Activated CD4-positive, alpha-beta T cell treated with anti-CD3 and anti-CD28 coated beads, Interleukin-2, amount 10 ng/mL, durations not matched to agents 7 days and 5 days (primary cell): ENCODE measurements at places on chromosomes 5 and 9. TPM values are rescaled to one million over a fixed set of nuclear protein-coding genes. Genes with fewer than 3 reads are reported as not detected.

Gene ADAMTSL2
- not detected for total RNA-seq

Gene SMIM3
- total RNA-seq = 8.4 TPM

Gene GLRA1
- total RNA-seq = not detected

Gene FOXD1
- not detected for total RNA-seq

Gene ANKRD31
- total RNA-seq = 0.17 TPM

Gene ADAMTS2
- not detected for total RNA-seq

Gene DDX4
- 0.50 TPM for total RNA-seq

Gene CDKN2A
- total RNA-seq = 15.9 TPM

Gene ADGRD2
- total RNA-seq = not detected

Gene CARTPT
- not detected for total RNA-seq

Gene CTXN3
- total RNA-seq = not detected

Gene PAEP
- total RNA-seq = not detected

Gene CHSY3
- not detected for total RNA-seq

Gene VCAN
- total RNA-seq = 0.27 TPM

Gene TGFBR1
- total RNA-seq = 60.7 TPM

Gene PRRX2
- not detected for total RNA-seq

Gene KCNMB1
- total RNA-seq = not detected

Gene GABRB2
- total RNA-seq = not detected

Gene PCSK1
- total RNA-seq = not detected

Gene NUDT2
- total RNA-seq = 17.5 TPM

Gene EFCAB9
- total RNA-seq = not detected

Gene PCDHGC5
- total RNA-seq = not detected

Gene NUTM2G
- total RNA-seq = not detected

Gene STKLD1
- 2.0 TPM for total RNA-seq

Gene TMC1
- total RNA-seq = not detected

Gene ZFP2
- total RNA-seq = 0.21 TPM

Gene GPX8
- not detected for total RNA-seq

Gene CD74
- 462 TPM for total RNA-seq

Gene HEMGN
- 2.2 TPM for total RNA-seq

Gene SNX24
- 6.4 TPM for total RNA-seq

Gene PCDH1
- not detected for total RNA-seq

Gene ORM2
- not detected for total RNA-seq

Gene LEAP2
- 3.8 TPM for total RNA-seq

Gene MAMDC4
- 14.4 TPM for total RNA-seq

Gene ST8SIA4
- total RNA-seq = 36.1 TPM

Gene SPATA31A3
- total RNA-seq = not detected

Gene PCDHB13
- not detected for total RNA-seq

Gene SUSD3
- total RNA-seq = 81.1 TPM

Gene IFNB1
- not detected for total RNA-seq

Gene SGCD
- total RNA-seq = not detected
